NCI-H510A (cell line): ENCODE measurements at places on chromosomes 4 and X.

DNA sequence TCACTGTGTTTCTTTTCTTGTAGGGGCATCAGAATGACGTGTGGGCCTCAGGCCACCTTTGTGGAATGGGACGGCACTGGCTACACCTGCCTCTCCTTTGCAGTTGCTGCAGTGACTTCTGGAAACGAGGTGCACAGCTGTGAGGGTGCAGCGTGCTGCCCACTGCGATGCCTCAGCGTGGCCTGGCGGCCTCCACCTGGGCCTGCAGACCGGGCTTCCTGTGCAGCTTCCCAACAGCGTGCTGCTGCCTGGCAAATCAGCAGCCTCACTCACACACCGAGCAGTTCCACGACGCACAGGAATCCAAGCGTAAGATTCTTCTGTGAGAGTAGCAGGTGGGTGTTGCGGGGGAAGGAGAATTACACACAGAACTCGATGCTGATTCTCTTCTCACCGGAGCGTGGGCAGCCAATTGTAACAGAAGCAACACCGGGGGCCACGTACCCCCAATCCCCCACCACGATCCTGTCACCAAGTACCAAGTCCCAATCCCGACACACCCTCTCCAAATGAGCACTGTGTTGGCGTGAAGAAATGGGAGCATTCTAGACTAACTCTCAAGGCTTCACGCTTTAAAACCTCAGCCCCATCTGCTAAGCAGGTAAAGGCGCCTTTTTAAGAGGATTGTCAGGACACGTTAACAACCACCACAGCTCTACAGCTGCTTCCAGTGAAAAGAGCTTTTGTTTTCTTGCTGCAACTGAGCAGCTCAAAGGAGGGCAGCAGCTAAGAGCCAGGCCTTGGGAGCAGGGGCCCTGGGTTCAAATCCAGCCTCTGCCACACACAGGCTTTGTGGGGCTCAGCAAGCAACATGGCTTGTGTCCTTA lies 16.9 kb downstream of the WDR1 start:
- no peak for DNase-seq

DNA sequence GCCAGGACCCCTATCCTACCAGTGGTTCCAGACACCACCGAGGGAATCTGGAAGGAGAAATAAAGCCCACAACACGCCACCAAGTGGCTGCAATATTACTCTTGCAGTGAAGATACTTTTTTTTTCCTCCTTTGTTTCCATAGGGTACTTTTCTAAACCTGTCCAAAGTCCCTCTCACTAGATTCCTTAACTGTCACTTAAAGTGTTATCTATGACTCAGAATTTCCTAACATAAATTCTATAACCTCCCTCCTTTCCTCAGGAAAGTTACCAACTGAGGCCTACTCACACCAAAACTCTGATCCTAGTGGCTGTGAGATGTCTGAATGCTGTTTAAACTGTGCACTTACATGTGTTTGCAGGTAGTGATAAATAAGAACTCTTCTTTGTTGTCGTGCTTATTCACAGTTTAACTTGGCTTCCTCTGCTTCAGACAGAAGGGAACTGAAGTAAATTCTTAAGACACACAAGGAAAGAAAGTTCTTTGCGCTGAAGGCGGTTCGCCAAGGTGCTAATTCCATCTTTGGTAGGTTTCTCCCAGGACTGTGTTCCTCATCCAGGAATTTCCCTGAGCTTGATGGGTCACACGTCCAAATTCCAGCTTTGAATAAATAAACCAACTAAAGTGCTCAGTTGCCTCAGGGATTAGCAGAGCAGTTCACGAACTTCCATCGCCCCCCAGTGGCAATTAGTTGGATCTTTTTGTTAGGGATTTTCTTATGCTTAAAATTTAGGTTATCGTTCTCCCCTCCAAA lies 10.7 kb upstream of the HCCS start:
- peak; percentile 7 for DNase-seq

DNA sequence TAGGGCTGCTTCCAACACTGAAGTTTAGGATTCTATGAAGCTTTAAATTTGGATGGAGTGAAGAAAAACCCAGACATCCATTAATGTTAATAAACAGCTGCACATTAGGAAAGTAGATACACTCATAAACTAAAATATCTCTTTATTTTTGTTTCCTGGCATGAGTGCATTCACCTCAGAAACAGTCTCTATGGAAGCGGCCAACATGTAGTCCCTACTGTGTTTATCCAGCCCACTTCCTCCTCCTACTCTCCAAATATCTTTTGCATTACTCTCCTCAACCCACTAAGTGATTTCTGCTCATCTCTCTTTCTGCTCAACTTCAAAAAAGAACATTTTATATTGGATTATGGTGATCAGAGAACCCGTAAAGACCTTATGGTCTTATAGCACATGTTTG lies 180.3 kb upstream of the MXRA5 start:
- DNase-seq: no peak

DNA sequence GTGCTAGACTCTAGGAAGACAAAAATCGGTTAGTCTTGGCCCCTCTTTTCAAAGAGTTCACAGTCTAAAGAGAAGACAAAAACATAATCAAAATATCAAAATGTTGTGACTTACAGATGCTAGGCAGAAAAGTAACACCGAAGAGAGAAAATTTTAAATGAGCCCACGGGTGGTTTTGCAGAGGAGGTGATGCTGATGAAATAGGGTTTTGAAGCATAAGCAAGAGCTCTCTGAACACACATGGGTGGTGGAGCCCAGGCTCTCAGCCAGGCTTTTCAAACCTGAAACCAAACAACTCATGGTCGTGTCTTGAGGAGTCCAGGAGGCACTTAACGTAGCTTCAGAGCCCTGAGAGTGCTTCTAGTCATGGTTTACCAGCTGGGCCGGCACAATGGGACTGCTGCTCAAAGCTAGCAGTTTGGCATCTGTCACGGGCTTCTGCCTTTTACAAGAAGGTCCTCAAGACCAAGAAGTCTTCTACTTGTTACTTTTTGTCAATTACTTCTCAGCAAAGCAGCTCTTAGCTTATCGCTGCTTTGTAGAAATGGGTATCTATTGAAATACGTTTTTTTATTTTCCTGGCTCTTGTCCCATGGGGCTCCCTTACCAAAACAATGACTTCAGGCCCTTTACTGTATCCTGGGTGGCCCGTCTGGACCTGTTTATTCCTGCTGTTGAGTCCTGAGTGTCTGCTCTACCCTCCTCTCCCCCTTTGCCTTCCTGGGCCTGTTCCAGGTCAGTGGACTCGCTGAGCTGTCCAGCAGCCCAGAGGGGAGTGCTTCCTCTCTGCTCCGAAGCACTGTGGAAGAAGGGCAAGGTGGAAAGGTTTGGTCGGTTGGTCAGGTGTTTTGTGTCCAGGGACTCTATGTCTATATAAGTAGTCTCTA lies 69.5 kb downstream of the TNIP2 start:
- DNase-seq: no peak

DNA sequence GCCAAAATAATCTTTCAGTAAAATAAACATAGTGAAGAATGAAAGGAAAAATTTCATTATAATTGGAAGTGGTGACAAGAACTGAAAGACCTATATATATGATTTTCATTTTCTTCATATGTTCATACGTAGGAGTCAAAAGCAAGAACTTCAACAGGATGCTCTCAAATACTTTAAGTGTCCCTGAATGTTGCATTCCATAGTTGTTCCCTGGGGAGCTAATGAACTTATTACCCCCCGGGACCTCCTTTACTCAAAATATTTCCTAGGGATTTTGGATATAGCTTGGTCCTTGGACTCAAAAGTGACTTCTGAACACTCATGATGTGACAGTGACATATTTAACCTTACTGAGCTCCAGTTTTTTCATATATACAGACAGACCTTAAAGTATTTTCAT lies 44.9 kb upstream of the NDST4 start:
- DNase-seq: no peak

GRCh38 chrX:13937370-13938050 lies 92.2 kb downstream of the GEMIN8 start:
- DNase-seq: no peak

- DNase-seq: no peak
Observed at GRCh38 chr4:28369499-28369898, 1508.9 kb downstream of the STIM2 start.

DNA sequence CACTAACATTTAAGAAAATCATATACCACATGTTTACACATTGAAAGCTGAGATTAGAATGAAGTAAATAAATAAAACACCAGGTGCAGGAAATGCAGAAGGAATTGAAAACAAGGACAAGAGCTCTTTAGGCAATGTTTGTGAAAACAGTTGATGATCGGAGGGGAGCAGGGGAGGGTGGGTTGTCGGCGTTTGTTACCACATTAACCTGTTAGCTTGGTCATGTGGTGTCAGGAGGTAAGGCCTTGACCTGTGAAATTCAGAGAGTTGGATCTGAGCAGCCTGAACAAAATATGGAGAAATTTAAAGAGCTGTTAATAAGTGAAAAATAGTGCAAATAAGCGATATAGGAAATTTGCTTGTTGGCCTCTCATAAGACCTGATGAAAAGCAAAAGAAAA lies 759.9 kb downstream of the PDHA2 start:
- no peak for DNase-seq

- no peak for DNase-seq
Observed at GRCh38 chrX:487836-488235, 101.1 kb upstream of the PPP2R3B start.

DNA sequence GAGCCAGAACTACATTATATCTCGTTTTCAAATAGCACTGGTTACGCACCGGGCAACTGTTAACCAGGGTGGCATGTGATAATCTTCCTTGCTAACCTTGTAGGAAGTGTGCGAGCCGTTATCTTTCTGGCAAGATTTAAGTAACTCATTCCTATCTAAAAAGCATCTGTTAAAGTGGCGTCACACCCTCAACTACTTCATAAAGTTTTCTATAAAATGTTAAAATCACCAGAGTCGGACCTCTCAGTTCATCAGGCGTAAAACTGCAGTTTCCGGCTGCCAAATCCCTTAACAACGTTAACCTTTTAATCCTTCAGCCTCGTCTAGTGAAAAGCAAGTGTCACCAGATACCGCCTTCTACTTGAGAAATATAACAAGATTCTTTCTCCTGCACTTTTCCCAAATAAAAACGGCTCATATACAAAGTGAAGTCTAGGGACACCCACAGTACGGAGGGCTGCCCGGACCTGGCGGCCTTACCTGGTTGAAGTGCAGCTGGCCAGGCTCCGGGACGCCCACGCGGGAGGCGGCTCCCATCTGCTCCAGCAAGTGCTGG lies 1.2 kb downstream of the SLC39A8 start:
- peak; percentile 24 for DNase-seq

DNA sequence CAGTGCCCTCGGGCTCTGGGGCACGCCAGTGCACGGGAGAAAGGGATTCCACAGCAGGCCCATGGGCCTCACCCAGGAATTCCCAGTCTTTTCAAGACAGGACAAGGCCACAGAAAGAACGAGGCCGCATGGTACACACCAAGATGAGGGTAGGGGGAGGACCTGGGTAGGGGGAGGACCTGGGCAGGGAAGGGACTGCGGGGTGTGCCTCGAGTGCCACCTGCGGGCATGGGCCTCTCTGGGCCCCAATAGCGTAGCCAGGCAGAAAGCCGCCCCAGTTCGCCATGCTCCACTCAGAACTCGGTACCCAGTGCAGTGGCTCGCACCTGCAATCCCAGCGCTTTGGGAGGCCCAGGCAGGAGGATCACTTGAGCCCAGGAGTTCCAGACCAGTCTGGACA lies 14.0 kb upstream of the DUSP9 start:
- DNase-seq: no peak

- no peak for DNase-seq
Observed at GRCh38 chrX:119991005-119991787, 47.6 kb upstream of the NKAP start.

- DNase-seq: peak; percentile 8
Observed at GRCh38 chr4:169619518-169619957, 840 bp upstream of the CLCN3 start.

GRCh38 chr4:158538911-158539310 lies 17.2 kb downstream of the RXFP1 start:
- no peak for DNase-seq

DNA sequence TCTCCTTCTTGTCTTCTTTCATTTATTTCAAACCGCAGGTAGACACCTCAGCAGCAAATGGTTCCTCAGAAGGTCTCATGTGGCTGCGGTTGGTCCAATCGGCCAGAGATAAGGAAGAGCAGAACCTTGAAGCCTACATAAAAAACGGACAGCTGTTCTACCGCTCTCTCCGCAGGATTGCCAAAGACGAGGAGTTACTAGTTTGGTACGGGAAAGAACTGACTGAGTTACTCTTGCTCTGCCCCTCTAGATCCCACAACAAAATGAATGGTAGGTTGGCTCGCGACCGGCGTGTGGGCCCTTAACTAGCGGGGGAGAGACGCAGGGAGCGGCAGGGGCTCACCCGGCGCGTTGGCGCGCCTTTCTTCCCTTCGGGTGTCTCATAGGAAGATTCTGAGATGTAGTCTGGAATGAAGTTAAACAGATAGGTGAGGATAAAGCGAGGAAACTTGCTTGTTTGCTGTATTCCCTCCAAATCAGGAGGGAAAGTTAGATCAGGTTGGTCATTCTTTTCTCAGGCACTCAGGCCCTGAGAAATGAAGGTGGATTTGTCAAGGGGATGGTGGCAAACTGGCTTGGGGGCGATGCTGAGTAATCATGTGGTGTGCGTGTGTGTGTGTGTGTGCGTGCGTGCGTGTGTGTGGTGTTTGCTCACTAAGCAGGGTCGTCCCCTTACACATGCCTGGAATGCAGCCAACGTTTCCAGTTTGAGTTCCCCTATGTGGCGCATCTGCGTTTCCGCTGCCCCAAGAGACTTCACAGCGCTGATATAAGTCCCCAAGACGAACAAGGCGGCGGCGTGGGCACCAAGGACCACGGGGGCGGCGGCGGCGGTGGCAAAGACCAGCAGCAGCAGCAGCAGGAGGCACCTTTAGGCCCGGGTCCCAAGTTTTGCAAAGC lies 4.2 kb downstream of the PRDM8 start:
- no peak for DNase-seq
